ENCODE measurements at places on chromosomes 11 and 22.
A peak's percentile ranks its signal among the peaks of the same experiment; 100 is the strongest.

GRCh38 chr11:108392353-108392752, 75.0 kb downstream of the C11orf65 start:
- no peak for DNase-seq

DNA sequence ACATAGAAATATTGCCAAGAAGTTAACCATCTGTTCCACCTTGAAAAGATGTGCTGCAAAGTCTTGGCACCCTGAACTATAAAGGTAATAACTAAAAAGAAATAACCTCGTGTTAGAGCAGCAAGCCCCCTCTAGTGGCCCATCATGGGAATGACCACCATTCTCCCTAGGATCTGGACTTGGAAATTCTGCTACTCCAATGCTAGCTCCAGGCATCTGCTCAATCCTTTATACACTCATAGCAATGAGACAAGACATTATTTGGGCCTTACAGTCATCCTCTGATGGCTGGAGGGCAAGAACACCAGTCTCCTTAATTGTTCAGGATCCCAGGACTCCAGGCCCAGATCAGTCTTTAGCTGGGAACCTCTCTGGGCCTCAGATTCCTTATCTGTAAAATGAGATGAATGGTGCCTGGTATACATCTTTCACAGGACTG, 76.0 kb downstream of the CWC15 start:
- DNase-seq: no peak

DNA sequence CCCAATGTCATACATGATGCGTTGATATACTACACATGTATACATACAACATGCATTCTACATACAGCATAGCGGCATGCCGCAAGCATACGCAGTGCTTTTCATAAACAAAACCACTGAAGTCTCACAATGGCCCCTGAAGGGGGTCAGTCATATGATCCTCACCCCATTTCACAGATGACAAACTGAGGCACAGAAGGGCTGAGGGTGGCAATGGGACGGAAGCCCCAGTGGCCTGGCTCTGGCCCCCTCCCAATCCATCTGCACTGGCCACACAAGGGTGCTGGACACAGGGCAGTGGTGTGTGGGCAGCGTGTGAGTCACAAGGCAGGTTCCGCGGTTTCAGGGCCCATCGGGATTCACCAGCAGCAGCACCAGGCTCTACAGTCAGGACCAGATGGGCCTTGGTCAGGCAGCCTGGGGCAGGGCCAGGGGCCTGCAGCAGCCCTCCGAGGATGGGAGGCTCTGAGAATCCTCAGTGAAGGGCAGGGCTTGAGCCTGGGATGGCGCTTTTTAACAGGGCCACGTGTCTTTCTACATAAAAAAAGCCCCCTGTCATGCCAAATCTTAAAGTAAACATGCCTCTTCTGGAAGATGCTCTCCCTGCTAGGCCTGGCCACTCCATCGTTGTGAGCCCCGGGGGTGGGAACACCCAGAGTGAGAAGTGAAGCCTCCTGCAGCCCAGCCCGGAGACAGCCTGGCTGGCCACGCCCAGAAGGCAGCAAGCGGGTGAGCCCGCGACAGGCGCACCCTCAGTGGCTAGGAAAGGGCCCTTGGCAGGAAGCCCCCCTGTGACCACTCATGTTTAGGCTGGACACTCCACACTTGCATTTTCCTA, 206.5 kb downstream of the CTTN start:
- DNase-seq: no peak

DNA sequence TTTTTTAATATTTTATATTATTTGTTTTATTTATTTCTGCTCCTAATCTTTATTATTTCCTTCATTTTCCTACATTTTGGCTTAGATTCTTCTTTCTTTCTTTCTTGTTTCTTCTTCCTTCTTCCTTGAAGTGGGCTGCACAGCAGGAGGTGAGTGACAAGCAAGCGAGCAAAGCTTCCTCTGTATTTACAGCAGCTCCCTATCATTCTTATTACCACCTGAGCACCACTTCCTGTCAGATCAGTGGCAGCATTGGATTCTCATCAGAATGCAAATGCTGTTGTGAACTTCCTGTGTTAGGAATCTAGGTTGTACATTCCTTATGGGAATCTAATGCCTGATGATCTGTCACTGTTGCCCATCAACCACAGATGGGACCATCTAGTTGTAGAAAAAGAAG, 784.9 kb upstream of the LUZP2 start:
- DNase-seq: no peak

GRCh38 chr11:46479601-46480000, 88.0 kb upstream of the CHRM4 start:
- no peak for DNase-seq

GRCh38 chr11:116693593-116694348, 79.0 kb downstream of the BUD13 start:
- DNase-seq: no peak

DNA sequence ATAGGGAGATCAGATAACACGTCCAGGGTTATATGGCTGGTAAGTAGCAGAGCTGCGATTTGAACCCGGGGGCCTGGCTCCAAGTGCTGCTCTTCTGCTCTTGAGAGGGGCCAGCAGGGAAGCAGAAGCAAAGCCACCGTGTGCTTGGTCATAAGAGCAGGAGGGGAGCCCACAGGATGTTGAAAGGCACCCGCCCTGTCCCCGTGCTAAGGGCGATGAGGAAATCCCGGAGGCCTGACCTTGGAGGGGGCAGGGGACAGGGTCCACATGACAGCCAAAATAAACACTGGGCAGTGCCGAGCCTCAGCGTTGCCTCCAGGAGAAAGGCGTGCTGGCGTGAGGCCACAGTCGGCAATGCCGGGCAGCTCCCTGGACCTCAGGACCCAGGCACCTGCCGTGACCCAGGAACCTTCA, 28.8 kb downstream of the TOM1 start:
- DNase-seq: no peak

DNA sequence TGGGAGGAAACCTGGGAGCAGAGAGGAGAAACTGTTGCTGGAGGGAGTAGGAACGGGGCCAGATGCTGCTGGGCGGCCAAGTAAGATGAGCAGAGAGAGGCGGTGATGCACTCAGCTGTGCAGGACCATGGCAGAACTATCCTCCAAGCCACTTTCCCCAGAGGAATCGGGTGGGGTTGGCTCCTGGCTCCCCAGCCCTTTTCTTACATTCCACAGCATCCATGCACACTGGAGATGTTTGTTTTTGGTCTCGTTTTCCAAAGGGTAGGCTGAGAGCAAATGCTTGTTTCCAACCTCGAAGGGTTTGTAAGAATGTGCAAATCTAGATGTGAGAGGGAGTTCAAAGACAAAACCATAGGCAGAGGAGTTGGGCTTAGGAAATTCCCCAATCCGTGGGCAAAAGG, 73.2 kb downstream of the DBX1 start:
- DNase-seq: no peak

DNA sequence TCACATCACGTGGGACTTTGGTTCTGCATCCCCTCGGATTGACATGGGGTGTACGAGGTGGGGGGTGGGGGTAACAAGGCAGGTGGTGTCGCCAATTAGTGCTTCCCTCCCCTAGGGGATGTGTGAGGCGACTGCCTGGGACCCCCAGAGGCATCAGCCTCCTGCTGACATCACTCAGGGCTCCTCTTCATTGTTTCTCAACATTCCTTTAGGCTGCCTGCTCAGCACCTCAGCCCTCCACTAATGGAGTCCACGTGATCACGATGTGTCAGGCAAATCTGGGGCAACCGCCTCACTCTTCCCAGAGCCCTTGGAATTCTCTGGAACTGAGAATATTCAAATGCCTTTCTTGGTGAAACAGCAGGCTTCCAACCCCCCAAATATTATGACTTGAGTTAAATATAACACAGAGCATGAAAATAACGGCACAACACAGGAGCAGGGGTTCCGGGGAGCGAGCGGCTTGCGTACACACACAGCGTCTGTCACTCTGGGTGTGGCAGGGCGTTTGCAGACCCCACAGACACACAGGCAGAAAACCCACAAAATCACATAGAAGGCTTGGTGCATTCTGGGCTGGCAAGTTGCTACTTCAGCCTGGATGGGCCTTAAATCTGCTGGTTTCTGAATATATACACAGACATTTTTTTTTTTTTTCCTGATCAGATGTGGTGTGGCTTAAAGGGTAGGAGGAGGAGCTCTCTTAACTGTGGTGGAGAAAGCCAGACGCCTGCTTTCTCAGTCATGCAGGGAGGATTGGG, 170.1 kb upstream of the CADM1 start:
- DNase-seq: no peak

GRCh38 chr11:46343520-46343919, 3.7 kb upstream of the DGKZ start:
- no peak for DNase-seq

DNA sequence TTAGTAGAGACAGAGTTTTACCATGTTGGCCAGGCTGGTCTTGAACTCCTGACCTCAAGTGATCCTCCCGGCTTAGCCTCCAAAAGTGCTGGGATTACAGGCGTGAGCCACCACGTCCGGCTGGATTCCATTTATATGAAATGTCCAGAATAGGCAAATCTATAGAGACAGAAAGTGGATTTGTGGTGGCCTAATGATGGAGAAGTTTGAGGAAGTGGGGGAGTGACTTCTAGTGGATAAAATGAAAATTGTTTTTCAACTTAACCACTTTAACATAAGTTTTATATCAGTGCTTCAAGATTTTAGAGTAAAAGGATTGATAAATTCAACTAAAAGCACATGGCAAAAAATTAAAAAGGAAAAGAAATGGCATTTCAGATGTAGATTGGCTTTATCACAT, 66.2 kb downstream of the HIPK3 start:
- no peak for DNase-seq

DNA sequence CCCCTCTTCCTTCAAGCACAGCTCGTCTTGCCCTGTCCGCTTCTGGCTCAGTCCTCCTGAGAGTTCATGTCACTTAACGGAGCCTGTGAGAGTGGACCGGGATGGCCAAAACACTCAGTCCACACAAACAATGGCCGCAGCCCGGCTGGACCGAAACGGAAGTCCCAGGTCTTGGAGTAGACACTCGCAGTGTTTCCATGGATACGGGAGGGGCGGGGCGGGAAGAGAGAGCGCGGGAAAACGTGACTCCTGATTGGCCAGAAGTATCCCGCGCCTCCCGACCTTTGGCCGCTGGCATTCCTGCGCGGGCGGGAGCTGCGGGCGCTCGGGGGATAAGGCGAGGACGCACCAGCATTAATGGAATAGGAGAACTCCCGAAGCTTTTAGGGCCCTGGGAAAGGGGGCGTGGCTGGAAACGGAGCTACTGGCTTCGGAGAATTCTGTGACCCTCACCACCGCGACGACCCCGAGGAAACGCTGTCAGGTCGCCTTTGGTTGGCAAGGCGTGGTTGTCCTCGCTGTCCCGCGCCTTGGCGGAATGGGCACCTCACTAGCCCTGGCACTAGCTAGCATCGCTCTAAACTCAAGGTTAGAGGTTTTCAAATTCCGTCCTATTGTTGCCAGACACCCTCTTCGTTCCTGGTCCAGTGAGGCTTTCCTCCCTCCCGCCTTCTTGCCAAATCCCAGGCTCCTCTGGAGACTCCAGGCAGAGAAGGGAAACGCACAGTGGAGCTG, at the start of the genes NLRP14 and ZNF214:
Gene NLRP14 (plus strand): TSS at position 297 of the 735 bp plus-strand sequence. CDS start 18,108 bp downstream, outside the sequence.
Gene ZNF214 (minus strand): TSS at position 164 of the 735 bp plus-strand sequence. CDS start 17,511 bp downstream, outside the sequence.
- DNase-seq: no peak

DNA sequence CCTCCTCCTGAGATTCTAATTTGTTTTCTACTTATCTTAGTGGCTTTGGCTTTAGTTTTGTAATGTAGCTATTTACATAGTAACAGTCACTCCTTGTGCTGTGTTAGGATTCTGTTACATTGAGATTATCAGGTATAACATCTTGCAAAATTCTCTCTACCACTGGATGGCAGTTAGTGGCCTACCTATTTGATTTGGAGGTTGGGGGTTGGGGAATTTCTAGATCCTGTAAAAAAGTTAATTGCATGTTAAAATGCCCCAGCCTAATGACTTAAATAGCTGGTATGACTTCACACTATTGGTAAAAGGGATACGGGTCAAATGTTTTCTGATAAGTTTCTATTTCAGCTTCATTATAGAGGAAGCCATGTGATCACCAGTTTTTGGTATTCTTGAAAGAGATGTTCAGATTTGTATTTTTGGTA, 2.8 kb downstream of the GRK3 start:
- DNase-seq: no peak

DNA sequence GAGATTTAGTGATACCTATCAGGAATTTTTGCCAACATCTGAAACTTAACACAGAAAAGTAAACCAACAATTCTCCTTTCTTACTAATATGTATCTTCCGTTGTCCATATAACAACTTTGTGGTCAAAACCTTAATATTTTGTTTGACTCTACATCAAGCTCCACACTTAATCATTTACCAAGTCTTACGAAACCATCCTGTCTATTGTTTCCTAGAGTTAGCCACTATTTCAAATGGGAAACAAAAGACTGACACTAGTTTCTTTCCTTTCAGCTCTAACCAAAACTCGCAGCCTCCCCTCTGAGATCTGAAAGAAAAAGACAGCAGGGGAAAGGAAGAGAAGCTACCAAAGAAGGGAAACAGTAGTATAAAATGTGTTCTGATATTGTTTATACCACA, 26.5 kb upstream of the PRDM10 start:
- no peak for DNase-seq

DNA sequence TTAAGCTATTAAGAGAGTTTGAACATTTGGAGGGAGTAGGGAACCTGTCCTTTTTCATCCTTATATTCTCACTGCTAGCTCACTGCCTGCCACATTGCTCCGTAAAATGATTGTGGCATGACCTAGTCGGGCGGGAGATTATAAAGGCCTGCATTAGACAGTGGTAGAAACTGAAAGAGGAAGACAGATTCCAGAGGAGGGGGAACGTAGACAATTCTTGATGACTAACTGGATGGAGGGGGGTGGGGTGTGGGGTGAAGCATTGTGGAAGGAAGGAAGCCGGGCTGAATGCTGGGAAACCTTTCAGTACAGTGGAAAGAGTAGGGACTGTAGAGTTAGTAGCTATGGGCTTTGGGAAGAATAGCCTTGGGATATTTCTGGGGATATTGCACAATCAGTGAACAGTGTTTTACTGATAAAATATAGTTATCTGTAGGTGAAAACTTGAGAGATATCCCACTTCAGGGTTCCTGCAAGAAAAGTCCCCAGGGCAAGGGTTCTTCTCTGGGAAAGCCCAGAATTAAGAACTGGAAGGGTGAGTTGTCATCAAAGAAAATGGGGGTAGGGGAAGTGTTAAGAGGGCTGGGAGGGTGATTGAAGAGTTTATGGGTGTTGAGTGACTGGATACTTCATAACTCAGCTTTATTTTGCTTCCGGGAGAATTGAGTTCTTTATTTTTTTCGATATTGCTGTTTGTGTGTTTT, 2.1 kb downstream of the MED15 start:
- peak; percentile 14 for DNase-seq

DNA sequence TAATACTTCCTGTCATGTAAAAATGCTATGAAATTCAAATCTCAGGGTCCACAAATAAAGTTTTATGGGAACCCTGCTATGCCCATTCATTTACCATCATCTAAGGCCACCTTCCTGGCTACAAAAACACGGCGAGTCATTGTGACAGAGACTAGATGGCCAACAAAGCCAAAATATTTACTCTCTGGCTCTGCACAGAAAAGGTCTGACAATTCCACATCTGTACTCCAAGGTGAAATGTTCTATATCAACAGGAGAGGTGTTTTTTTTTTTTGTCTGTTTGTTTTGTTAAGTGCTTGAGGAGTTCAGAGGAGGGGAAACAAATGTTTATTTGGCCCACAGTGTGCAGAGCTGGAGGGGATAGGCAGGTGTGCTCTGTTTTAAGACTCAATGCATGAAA, 18.6 kb upstream of the TMA7B start:
- DNase-seq: no peak

GRCh38 chr11:119721129-119722120, 7.6 kb downstream of the NECTIN1 start:
- no peak for DNase-seq
